NB4 (cell line): ENCODE measurements at places on chromosomes 4 and X.

DNA sequence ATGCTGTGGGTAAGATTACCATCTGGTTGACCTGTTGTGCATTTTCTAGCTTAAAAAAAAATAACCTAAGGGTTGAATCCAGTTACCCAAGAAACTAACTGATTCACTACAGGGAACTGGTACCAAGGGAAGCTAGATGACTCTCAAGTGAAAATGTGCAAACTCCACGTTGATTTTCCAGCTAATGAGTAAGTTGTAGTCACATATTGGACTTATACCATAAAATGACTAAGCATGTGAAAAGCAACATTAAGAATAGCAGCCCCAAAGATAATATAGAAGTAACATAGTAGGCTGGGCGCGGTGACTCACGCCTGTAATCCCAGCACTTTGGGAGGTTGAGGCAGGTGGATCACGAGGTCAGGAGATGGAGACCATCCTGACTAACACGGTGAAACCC, 270.9 kb downstream of the SPRY1 start:
- no peak for DNase-seq

DNA sequence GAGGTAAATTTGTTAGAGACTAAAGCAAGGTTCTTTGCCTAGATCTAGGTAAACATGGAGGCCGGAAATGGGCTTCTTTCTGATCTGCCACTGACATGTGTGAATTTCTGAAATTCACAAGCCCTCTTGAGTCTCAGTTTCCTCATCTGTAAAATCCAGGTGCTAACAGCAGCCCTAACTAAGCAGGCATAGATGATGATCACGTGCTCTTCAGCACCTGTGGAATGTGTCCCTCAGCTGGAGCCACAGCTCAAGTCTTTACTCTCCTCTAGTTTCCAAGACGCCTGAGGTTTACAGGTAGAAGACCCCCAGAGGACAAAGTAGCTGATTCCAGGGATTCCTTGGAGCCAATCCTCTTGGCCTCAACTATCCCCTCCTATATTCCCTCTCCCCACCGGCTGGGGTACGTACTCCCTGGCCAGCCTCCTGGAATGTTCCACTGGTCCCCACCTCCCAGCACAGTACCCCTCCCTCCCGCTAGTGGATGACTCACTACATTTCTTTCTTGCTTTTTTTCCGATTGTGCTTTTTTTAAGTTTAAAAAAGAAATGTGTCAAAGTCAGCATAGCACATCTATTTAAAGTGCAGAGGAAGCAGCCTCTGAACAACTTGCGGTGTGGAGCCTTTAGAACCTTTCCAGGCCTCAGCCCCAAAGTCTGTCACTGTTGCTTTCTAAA, 98.4 kb downstream of the PHKA2 start:
- DNase-seq: no peak

DNA sequence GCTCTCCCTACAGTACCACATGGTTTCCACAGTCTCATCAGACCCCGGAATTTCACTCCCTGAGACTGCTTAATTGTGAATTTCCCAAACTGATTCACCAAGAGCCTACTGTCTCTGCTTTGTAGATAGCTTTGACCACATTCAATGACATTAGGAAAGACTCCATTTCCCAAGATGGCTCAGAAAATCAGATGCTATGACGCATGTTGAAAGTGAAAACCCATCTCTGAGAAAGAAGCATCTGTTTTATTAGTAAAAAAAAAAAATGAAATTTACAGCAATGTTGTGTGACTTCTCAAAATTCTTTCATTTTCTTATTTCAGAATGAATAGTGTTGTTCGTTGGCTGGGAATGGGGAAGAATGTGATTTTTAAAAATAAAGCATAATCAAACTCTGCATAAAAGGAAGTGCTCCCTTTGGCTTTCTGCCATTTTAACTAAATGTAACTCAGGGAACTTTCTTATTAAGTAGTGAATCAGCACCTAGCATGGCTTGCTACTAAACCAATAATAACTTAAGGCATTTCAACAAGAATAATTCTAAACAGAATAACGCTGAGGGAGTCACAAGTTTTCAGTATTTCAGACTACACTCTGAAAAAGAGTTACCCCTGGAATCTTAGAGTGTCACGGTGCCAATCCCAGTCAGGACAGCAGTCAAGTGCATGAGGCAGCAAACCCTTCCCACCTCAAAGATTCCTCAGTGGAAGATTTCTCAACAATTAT, 97.4 kb upstream of the MYOZ2 start:
- DNase-seq: no peak

DNA sequence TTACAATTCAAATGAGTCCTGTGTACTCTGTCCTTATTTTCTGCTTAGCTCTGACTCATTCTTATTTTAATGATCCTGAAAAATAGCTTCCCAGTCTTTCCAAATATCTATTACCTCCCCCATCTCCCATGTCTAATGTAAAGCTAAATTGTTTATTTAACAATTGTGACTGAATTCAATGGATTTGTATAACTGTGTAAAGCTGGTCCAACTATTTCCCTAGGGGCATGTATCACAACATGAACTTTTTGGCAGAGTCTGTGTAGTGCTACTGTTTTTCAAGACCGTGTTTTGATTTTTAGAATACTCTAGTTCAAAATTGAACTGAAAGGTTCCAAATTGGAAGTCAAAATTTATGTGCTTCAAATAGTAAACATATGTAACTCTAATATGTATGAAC, 67.8 kb downstream of the SPCS3 start:
- no peak for DNase-seq

DNA sequence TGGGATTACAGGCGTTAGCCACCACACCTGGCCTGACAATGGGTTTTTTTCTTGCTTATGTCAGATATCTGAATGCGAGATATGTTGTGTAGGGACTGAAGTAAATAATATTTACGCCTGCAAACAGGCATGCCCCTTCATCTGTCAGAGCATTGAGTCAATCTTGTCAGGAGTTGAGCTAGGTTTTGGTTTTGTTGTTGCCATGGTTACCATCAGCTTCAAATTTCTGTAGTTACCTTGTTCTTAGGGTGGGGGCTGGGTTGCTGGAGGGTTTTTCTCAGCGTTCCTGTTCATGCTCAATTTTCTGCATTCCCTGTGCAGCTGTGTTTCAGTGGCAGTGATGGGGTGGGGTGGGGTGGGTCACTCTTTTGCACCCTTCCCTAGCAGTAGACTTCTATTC, 14.5 kb downstream of the MRPL1 start:
- DNase-seq: no peak

DNA sequence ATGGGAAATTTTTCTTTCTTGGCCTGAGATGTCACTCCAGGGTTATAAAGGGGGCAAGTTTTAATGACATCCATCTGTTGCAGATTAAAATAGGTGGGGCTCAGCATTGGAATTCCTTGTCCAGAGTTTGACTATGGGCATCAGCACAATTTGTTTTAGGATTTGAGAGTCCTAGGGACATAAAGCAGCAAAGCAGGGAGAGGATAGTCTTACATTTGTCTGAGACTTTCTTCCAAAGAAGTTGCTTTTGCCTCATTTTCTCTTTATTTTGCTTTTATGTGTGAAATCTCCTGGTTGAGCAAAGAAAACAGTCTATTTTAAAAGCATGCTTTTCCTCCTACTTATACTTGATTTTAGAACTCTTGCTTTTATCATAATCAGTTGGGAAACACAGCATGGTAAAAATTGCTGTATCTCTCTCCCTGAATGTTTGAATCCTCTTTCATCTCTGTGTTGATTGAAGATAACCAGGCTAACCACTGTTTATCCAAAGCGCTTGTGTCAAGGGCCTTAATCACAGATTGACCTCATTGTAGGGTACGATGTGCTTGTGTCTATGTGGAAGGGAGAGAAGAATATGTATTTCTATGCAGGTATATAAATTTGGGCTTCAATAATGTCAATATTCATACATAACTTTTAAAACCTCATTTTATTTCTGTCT, 121.5 kb downstream of the ANK2 start:
- DNase-seq: no peak

GRCh38 chr4:184408021-184408683, 66.2 kb downstream of the IRF2 start:
- no peak for DNase-seq

GRCh38 chrX:103806862-103807474, 25.1 kb downstream of the RAB9B start:
- DNase-seq: no peak

- no peak for DNase-seq
Measured at GRCh38 chr4:112270051-112270450, 15.7 kb downstream of the TIFA start.

- DNase-seq: no peak
Measured at GRCh38 chrX:49089553-49089952, 9.9 kb upstream of the WDR45 start.

- DNase-seq: no peak
Measured at GRCh38 chr4:159723341-159724048, 620.6 kb downstream of the RAPGEF2 start.

- DNase-seq: no peak
Measured at GRCh38 chr4:147741190-147741788, 9.4 kb downstream of the ARHGAP10 start.

DNA sequence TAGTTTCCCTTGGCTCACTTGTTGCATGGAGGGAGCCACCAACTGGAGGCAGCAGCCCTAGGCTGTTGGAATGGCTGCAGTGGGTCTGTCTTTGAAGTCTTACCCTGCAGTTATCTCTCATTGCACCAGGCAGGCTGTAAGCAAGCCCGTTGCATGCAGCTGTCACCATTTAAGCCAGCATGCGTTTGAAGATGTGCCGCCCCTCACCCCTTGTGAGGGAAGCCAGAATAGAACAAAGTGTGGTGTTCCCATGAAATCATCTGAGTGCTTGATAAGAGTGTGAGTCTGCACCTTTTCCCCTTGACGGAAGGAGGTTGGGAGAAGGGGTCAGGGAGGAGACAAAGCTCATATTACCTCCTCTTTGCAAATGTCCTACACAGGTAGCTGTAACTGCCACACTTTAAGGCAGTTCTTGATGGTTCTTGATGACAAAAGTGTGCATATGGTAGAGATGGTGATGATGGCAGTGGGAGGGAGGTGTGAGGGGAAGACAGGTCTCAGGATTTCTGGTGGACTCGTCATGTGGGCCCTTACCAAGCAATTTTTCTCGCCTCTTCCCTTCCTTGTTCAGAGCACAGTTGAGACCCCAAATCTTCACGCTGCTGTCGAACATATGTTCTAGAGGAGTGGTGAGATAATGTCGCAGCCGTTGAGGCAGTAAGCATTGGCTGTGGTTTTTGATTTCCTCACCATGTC, 191.4 kb upstream of the LEF1 start:
- no peak for DNase-seq

DNA sequence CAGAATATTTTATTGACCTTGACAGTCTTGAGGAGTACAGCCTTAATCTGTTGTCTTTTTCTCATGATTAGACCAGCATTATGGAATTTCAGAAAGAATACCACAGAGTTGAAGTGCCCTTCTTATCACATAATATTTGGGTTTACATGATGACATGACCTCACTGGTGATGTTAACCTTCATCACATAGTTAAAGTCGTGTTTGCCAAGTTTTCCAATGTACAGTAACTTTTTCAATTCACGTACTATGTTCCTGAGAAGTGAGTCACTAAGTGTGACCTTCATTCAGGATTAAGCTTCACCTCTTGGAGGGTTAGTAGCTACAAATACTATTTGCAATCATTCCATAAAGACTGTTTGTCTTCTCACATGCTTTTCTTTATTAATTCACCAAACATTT, 52.1 kb downstream of the RAB40A start:
- no peak for DNase-seq

- peak; percentile 70 for DNase-seq
Measured at GRCh38 chr4:1910643-1911042, 39.5 kb downstream of the NSD2 start.
